Cerebellar cortex (tissue), 1 donor: ENCODE measurements at places on chromosomes 1 and 21.

DNA sequence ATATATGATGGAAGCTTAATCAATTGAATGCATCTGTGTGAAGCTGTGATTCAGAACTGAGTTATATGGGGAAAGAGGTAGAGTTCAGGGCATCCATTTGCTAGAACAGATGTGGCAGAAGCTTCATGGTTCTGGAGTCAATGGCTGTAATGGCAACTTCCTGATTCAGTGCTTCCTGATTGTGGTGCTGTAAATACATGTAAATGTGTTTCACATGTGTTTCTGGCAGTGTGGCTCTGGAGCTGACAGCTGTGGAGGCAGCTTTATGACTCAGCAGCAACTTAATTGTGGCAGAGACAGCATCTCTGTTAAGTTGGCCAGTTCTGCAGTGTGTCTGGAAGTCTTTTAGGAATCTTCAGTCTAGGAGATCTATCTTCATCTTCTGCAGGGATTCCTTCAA is 226.6 kb upstream of the ZRANB2 start:
- DNase-seq: no peak

DNA sequence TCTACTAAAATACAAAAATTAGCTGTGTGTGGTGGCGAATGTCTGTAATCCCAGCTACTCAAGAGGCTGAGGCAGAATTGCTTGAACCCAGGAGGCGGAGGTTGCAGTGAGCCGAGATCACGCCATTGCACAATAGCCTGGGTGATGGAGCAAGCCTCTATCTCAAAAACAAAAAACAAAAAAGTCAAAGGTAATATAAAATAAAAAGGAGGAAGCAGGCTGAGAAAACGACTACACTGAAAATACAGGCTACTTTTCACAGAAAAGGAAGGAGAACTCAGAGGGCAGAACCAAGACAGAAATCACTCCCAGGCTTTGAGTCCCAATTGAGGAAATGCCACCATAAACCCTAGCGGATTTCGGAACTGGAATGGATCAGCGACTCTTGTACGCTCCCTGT is 5.9 kb upstream of the A3GALT2 start:
- DNase-seq: no peak

GRCh38 chr21:41877901-41878830 is 978 bp downstream of the PRDM15 start:
- peak; percentile 61 for DNase-seq

DNA sequence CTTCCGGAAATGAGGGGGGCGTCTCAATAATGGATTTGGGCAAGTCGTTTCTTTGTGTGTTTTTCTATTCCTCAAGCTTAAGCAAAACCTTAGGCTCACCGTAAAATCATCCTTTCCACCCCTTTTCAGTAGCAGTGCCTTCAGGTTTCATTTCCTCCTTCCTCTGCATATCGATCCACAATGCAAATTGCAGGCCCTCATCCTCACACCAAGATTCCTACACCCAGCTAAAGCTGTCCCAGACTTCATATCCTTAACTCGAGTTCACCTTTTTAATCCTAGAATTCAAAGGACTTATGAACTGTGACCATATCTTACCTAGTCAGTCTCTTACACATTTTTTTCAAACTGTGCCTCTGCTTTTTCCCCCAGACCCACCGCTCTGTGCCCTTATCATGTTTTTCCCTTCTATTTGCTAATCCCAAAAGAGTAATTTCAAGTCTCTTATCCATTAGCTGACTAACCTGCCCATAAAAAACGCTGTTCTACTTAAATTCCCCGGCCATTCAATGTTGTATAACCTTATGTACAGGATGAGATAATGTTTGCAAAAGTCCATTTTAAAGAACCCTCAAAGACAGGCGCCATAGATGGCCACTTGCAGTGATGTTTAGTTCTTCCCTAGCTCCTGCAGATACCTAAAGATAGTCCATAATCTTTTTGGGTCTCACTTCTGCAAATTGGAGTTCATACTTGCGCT is 1.5 kb downstream of the AKIRIN1 start:
- no peak for DNase-seq

GRCh38 chr1:230351514-230351913 is 74.6 kb downstream of the PGBD5 start:
- no peak for DNase-seq
